Activated T-cell treated with anti-CD3 and anti-CD28 coated beads, Interleukin-2, amount 50 U/mL, for 4 hours (primary cell): ENCODE measurements at places on chromosomes 2 and 18. TPM values are rescaled to one million over a fixed set of nuclear protein-coding genes. Genes with fewer than 3 reads are reported as not detected.

- no peak for DNase-seq
Measured at GRCh38 chr2:217218269-217219163, 358.7 kb upstream of the TNP1 start.

GRCh38 chr2:127121353-127121752 lies 14.4 kb upstream of the BIN1 start:
- DNase-seq, result no peak

DNA sequence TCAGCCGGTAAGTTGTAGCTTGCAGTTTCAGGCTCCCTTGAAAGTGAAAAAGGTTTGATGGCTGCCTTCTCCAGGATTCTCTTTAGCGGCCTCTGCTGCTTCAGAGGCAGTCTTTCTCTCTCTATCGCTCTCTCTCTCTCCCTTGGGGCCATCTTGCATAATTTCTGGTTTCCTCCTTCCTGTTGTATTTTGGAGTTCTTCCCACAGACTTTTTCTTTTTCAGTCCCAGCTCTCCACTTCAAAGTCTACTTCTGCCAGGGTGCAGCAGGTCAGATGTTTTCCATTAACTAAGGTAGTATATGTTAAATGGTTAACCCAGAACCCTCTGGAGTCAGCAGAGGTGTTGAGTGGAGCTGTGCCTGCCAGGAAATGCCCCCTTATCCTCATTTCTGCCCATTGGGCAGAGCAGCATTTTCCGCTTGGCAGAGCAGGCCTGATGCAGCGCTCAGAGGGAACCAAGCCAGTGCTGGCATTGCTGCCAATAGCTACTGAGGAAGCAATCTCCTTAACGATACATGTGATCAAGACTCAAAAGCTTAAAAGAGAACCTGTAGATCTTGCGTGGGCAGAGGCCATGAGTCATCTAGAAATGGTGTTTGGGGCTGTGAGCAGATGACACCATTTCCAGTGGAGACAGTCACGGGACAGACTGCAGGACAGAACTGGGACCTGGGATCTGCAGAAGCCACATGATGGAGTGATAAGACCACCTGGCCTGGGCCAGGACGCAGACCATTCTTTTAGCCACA lies 20.8 kb downstream of the DBI start:
- peak; percentile 10 for DNase-seq

DNA sequence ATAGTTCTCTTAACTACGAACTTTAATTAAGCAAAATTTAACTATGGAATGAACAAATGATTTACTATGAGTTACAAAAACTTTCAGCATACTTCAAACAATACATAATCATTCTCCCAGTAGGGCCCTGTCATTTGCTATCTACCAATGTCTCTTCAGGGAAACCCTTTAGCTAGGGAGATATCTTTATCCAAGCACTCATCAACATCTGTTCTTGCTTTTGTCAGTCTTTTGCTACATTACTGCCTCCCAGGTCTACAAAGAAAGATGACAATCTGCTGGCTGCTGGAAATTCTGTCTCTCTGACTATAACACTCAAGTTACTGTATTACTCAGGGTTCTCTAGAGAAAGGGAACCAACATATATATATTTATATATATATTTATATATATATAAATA lies 1626.3 kb upstream of the CELF4 start:
- DNase-seq, result no peak

- DNase-seq, result no peak
Measured at GRCh38 chr18:57429167-57430078, 5.8 kb upstream of the ONECUT2 start.

GRCh38 chr2:160837416-160837815 lies 322.8 kb upstream of the TANK start:
- DNase-seq, result no peak

GRCh38 chr2:226023383-226023782 lies 623.9 kb downstream of the NYAP2 start:
- DNase-seq, result no peak

DNA sequence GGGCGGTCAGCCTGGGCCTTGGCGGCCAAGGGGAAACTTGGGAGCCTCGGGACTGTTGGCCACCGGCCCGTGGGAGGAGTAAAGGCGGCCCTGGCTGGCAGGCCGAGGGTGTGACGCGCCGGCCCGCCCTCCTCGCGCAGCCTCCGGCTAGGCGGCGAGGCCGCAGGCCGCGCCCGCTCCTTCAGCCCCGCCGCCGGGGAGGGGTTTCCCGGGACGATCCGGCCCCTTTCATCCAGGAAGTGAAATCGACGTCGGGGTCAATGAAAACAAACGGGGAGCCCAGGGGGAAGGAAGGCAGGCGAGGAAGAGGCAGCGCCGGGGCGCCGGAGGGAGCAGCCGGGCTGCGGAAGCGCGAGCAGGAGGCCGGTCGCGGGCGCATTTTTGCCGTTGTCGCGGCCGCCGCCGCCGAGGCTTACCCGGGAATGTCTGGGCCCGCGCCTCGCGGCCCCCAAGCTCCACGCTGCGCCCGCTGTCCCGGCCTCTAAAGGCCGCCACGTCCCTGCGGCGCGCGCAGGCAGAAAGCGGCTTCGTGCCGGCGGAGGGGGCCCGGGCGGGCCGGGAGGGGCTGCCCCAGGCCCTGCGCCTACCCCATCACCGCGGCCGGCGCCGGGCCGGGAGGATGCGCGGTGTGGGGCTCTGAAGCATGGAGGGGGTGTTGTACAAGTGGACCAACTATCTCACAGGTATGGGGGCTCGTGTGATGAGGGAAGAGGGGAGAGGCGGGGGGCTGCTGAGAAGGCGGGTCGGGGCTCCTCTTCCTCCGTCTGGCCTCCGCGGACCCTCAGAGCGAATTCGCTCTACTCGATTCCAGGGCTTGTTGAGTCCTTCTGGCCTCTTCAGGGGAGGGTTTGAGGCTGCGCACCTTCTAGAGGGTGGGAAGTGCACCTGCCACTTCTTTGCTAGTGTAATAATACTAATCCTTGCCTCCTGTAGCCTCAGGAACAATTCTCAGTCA lies at the start of gene PLEKHA3:
Gene PLEKHA3, plus strand, starts transcription at position 231 of the 955 bp plus-strand sequence. Its CDS starts 413 bp downstream, at position 644.
- peak; percentile 66 for DNase-seq

DNA sequence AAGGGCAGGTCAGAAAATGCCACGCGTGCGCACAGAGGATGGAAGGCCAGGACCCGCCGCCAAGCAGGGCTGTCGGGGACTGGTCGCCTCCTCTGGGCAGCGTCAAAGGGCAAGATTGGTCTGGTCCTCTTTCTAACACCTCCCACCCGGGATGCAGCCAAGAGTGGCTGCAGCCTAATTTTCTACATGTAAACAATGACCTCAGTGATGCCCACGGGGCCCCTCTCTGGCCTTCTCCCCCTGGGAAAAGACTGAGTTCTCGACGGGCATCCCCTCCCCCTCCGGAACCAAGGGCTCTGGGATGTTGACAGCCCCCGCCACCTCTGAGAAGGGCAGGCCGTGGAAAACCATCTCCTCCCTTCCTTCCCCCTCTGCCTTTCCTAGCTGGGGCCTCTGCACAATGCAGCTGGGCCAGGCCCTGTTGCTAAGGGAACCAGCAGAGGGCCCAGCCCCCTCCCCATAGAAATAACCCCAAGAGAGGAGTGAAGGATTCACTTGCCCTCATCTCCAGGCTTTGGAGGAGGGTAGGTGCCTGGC lies 80.0 kb upstream of the ZNF532 start:
- no peak for DNase-seq

DNA sequence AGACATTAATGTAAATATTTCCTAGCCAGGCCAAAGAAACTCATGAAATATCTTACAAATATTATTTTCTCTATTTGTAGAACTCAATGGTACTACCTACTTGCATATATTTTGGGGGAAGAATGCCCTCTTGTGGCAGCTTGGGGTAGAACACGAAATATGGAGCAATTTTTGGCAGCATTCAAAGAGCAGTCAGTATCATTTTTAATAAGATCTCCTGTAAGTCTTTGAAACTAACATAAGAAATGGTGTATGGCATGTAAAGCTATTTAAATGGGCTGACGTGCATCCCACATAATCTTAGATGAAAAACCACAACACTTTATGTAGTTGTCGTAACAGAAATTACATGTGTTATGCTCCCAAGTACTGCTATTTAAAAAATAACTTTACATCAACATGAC lies 62.3 kb upstream of the CCDC195 start:
- peak; percentile 49 for DNase-seq

The UGT1A8 gene
- total RNA-seq, result not detected

The PAIP2B gene
- total RNA-seq, result 1.0 TPM

The NT5DC4 gene
- total RNA-seq, result not detected

The FAM228A gene
- not detected for total RNA-seq

The CFC1 gene
- 0.18 TPM for total RNA-seq
